ENCODE measurements at places on chromosomes 7 and 10.

- DNase-seq, result no peak
Observed at GRCh38 chr10:109386101-109386500, 537.2 kb downstream of the XPNPEP1 start.

- DNase-seq, result no peak
Observed at GRCh38 chr10:35464825-35465456, 128.6 kb downstream of the CCNY start.

- DNase-seq, result no peak
Observed at GRCh38 chr10:67156239-67156638, 230.4 kb downstream of the LRRTM3 start.

DNA sequence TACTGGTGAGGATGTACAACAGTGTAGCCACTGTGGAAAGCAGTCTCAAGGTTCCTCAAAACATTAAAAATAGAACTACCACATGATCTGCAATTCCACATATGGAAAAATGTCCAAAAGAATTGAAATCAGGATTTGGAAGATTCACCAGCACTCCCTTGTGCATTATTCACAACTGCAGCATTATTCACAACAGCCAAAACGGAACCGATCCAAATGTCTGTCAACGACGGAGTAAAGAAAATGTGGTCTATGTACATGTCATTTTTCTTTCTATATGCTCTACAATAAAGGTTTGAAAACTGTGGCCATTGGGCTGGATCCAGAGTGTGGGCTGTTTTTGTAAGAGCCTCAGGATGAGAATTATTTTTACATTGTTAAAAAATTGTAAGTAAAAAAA, 1206.1 kb upstream of the CELF2 start:
- DNase-seq, result no peak

- DNase-seq, result no peak
Observed at GRCh38 chr10:9301148-9301547, 1246.7 kb downstream of the GATA3 start.
